AG09319 (cell line): ENCODE measurements at places on chromosomes 5 and 9.

DNA sequence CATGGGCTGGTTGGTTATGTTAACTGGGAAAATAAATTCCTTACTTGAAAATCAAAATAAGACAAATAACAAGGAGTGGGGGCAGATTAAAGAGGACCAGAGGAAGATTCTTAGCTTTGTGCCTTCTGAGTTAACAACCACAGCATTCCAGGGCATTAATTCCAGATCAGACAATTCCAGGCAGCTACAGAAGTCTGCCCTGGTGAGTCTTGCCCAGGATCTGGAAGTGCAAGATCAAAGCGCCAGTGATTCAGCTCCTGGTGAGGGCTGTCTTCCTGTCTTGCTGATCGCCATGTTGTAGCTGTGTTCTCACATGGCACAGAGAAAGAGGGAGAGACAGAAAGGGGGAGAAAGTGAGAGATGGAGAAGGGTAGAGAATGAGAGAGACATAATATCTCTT is 65.6 kb downstream of the ANXA2R start:
- no peak for DNase-seq

GRCh38 chr5:126354012-126354857 is 69.0 kb upstream of the GRAMD2B start:
- peak; percentile 96 for DNase-seq

GRCh38 chr5:143156086-143156485 is 247.4 kb downstream of the NR3C1 start:
- DNase-seq = no peak

- no peak for DNase-seq
These were observed 180.5 kb downstream of the PCSK1 start for GRCh38 chr5:96252596-96252995.

- no peak for DNase-seq
These were observed 6.4 kb downstream of the CTSL start for GRCh38 chr9:87732344-87732743.

DNA sequence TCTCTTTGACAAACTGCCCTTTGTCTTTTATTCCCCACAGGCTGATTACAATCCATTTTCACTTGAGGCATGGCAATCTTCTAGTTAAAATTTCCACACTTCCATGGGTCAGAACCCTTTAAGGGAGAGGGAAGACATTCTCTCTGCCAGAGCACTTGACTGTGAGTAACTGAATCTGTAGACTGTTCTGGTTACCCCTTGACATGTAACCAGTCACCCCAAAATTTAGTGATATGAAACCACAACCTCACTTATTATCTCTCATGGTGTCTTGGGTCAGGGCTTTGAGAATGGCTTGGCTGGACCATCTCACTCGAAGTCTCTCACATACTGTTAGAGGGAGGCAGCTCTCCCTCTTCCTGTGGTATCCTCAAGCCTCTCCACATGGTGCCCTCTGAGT is 14.0 kb downstream of the ITGA2 start:
- DNase-seq = no peak

- no peak for DNase-seq
These were observed 200.3 kb downstream of the ERCC6L2 start for GRCh38 chr9:96075757-96076156.

DNA sequence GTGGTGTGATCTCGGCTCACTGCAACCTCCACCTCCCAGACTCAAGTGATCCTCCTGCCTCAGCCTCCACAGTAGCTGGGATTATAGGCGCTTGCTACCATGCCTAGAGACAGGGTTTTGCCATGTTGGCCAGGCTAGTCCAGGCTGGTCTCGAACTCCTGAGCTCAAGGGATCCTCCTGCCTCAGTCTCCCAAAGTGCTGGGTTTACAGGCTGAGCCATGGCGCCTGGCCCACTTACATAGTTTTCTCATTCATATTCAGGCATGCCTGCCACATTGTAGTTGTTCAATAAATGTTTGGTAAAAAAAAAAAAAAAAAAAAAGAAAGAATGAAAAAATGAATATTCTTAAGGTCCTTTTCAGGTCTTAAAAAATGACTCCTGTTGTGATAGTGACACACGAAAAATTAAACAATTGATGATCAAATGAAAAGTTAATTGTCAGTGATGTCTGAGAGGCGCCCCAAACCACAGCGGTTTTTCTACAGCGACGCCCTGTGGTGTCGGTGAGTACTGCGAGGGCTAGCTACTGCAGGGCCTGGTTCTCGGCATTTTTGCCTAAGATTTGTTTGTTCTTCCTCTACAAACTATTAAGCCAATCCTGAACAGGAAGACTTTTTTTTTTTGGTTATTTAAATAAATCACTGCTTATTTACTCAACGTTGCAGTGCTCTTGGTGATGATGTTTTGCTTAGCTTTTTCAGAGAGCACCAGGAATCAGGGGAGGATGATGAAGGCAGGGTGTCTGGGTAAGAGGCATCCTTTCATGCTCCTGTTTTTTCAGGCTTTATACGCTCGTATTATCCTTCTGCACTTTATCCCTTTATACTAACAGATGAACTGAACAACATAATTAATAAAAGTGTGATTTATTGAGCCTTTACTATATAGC is 67.0 kb upstream of the DPYSL3 start:
- DNase-seq = no peak

- no peak for DNase-seq
These were observed 124.0 kb upstream of the EFNA5 start for GRCh38 chr5:107794741-107795140.

GRCh38 chr9:135050072-135050990 is 37.1 kb upstream of the OLFM1 start:
- DNase-seq = no peak

GRCh38 chr9:91948597-91949391 is 1.2 kb downstream of the ROR2 start:
- no peak for DNase-seq

- DNase-seq = no peak
These were observed 2.2 kb upstream of the EXOSC3 start for GRCh38 chr9:37787059-37787458.

DNA sequence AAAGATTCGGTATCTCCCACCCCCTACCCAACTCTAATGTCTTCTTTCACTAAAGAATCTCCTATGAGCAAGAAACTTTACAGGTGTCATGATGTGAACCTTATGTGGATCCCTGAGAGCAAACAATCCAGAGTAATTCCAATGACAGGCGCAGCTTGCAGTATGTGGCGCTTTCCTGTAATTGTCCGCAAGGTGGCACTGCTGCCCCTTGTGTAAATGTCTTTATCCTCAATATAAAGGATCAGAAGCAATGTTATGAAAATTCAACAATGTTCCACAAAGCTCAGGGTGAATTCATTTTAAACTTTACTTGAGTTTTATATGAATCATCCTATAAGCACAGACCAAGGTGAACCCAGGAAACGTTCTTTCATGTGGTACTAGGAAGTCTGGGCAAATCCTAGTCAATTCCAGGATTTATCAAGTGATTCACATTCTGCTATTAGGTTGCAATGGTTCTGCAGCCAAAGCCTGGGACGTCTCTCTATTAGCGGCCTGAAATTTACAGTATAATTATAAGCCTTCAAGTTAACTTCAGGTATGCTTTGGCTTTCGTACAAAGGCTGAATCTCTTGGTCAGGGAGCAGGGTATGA is 113.7 kb downstream of the TRPM6 start:
- DNase-seq = peak; percentile 49

GRCh38 chr9:97431549-97432143 is 19.8 kb downstream of the TDRD7 start:
- no peak for DNase-seq

- DNase-seq = no peak
These were observed 609.6 kb downstream of the HINT1 start for GRCh38 chr5:130555429-130555828.

DNA sequence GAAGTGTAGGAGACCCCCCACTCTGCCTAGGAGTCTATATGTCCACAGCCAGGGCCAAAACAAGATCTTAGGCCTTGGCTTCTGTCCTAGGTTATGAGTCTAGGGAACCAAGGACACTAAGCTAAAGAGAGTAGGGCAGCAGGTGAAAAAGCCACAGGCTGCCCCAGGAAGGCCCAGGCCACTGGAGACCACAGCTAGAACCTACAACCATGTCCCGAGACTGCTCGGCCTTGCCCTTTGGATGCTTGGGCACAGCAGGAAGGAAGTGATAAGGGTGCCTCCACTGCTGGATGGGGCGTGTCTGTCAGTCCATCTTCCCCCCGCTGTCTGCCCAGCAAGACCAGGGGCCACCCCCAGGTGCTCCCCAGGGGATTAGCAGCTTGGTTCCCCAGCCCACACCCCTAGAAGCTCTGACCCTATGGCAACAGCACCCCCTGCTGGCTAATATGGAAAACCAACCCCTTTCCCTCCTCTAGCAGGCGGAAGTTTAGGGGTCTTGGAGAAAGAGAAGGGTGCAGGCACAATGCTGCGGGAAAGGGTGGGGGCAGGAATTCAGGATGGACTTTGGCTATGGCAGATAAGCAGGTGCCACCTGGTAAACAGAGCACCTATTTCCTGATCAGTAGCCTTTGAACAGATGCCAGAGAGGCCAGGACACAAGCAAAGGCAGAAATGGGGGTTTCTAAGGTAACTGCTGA is 10.5 kb upstream of the IRF1 start:
- DNase-seq = peak; percentile 34

- DNase-seq = no peak
These were observed 78.2 kb upstream of the GNA14 start for GRCh38 chr9:77726289-77726688.

DNA sequence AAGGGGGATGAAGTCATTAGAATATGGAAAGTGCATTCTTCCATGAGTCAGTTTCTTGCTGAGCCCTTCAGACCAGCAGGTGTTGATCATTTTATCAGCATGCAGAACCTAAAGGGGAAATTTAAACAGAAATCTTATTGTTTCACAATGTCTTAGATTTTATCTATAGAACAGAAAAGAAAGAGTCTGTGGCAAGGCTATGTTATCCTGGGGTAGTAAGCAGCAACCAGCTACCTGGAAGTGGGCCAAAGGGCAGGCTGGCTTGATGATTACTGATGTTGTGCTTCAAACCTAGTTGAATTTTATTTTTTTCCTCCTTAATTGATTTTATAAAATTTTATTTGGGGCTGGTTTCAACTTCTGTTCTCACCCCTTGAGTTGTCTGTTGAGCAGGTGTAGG is 101.5 kb downstream of the LRRC70 start:
- no peak for DNase-seq

DNA sequence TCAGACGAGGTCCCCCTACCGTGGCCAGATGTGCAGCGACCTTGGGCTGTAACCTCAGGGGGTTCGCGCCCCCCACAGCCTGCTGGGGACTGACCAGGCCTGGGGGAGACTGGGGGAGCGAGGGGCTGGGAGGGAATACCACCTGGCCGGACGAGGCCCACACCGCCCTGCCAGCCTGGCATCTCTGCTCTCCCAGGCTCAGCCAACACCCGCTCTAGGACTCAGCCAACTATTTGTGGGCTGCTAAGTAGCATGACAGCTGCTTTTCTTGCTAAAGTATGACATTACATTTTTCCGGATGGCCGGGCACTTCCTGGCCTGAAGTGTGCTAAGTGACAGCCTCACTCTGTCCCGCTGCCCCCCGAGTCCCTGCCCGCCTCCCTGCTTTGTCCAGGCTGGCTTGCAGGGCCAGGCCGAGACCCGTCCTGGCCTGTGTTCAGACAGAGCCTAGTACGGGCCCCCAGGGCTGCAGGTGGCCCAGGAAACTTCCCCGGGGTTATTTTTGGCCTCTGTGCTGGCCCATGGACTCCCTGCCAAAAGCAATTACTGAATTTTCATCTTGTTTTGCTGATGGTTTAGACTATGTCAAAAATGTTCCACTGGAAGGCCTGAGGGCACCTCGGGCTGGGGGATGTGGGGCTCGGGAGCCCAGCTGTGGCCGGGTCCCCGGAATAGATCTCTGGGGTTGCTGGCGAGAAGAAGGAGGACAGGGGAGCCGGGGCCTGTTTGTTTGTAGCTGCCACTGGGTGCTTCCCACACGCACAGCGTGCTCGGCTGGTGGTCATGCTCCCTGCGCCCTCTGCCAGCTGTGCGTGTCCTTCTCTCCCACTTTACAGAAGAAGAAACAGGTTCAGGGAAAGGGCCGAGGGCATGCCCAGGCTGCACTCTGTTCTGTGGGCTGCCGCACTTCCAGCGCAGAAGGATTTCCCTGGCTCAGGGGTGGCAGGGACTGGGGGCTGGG is 13.4 kb upstream of the SLC2A6 start:
- DNase-seq = no peak

DNA sequence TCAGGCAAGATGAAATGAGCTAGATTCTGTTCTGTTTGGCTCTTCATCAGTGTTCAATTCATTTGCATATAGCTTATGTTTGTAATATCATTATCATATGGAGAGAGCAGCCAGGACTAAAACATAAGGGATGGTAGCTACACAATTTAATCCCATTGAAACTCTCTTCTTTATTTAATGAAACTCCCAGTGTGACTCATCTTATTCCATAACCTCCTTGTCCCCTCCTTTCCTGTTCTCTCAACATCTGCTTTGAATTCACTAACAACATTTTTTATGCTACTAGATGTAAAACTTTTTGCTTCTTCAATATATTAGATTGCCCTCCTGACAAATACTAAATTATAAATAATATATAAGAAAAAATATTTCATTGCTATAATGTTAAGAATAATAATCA is 1823.4 kb downstream of the MAT2B start:
- no peak for DNase-seq

- DNase-seq = no peak
These were observed 515.1 kb downstream of the DMAC1 start for GRCh38 chr9:7284517-7284916.

DNA sequence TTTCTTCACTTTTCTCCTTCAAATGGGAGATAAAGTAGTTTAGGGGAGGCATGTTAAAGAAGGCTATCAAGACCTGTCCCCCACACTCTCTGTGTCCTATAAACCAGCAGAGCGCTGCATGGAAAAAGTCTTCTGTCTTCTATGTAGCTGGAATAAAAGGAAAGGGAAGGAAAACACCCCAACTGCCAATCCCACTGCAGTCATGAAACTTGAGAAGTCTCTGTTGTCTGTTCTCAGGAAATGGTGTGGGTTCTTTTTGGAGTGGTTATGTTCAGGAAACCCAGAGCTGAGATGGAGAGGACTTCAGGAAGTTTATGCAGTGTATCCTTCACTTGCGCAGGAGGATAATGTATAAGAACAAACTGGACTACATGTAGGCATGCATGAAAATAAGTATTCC is 274.3 kb downstream of the GAS1 start:
- no peak for DNase-seq

DNA sequence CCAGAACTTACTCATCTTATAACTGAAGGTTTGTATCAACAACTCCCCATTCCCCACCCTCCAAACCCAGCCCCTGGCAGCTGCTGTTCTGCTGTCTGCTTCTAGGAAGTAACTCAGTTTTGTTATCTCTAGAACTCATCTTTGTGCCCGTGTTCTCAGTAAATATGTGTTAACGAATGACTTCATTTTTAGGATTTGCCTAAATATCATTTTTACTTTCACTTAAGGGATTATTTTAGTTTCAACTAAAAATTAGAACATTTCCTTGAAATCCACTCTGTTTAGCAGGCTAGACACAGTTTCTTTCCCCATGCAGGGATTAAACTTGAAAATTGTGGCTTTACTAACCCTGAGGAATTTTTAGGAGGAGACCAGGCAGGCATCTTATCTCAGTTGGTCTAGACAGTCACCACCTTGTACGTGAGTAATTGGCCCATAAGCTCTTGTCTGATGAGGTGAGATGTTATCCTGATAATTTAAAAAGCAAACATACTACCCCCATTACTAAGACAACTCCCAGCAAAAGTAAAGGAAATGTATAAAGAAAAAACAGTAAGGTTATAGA is 68.2 kb upstream of the TNFAIP8 start:
- no peak for DNase-seq

GRCh38 chr5:132342291-132343180 is 27.0 kb upstream of the SLC22A5 start:
- no peak for DNase-seq
